ENCODE measurements at places on chromosomes 7 and 10. TPM values are rescaled to one million over a fixed set of nuclear protein-coding genes. Genes with fewer than 3 reads are reported as not detected.

ASB10 gene
- total RNA-seq, result not detected

HOGA1 gene
- 0.88 TPM for total RNA-seq

ABCC2 gene
- total RNA-seq, result 6.3 TPM

SLC39A12 gene
- not detected for total RNA-seq

NACAD gene
- total RNA-seq, result not detected

EPO gene
- total RNA-seq, result not detected

CARD11 gene
- not detected for total RNA-seq

C10orf53 gene
- not detected for total RNA-seq

ATG9B gene
- 0.29 TPM for total RNA-seq

All from MCF 10A (cell line).